ENCODE measurements at places on chromosomes 6 and 20.

DNA sequence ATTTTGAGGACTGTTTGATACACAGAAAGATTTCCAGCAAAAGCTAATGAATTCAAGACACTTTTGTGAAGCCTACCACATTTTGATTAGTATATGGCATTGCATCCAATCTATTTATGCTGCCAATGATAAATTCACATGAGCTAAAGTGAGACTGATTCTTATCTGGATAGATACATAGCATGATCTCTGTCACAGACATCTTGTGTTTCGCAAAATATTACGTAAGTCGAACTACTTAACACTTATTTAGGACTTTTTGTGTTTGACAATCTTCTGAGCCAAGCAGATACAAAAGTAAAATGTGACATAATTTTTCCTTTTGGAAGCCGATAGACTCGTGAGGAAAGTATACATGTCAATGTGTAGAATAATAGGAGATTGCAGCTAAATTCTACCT lies 251.6 kb downstream of the HACE1 start:
- no peak for DNase-seq

DNA sequence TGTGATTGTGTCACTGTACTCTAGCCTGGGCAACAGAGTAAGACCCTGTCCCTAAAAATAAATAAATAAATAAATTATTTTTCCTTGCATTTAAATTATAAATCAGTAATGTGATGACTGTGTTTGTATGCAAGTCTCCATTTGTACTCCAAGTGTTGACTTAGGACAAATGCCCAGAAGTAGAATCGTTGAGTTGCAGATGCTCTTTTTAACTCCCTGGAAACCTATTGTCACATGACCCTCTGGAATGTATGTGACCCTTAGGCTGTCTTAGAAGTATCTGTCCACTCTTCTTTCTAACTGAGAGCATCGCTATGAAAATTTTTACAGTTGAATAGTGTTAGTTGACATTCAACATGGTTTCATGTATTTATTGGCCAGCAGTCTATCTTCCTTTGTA lies 18.8 kb downstream of the OR2A4 start:
- no peak for DNase-seq

DNA sequence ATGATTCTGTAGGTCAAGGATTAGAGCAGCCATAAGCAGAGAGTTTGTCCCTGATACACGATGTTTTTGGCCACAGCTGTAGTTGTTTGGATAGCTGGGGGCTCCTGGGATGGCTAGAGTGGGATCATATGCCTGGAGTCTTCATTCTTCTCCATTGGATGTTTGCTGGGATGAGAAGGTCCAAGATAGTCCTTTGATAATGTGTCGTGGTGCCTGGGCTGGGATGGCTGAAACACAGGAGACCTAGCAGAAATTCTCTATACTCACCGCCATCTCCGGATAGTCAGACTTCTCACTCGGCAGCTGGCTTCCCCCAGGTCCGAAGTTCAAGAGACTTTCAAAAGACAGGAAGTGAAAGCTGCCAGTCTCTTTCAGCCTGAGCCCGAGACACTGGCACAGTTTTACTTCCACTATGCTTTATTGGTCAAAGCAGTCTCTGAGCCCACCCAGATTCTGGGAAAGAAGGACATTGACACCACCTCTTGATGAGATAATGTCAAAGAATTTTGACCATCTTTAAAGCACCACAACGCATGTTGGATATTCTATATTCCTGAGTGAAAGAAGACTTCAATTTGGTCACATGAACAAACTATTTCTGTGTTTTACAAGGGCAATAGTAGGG lies 16.0 kb downstream of the MARCKS start:
- peak; percentile 61 for DNase-seq

- DNase-seq: no peak
Observed at GRCh38 chr6:125671323-125671722, 78.1 kb upstream of the HEY2 start.

- DNase-seq: peak; percentile 15
Observed at GRCh38 chr20:20664795-20665589, 47.5 kb downstream of the RALGAPA2 start.

DNA sequence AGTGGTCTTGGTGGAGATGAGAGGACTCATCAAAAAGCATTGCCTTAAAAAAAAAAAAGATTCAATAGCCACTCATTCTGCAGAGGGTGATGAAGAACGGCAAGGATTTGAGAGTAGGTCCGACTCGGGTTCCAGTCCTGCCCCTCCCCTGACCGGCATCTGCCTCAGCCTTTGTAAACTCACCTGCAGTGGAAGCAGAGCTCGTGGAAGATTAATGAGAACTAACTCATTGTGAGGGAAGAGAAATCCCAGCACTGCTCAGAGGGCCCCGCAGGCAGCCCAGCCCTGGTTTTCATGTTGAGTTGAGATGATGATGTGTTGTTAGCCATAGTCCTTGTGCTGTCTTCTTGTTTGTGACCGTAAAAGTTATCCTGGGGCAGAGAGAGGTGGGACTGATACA lies 59.4 kb downstream of the GCNT2 start:
- DNase-seq: no peak
